ENCODE measurements at places on chromosomes 2 and 18.
A peak's percentile ranks its signal among the peaks of the same experiment; 100 is the strongest.

GRCh38 chr2:1992280-1992679, 248.0 kb upstream of the PXDN start:
- DNase-seq = no peak

GRCh38 chr2:73920577-73921545, 5.8 kb upstream of the DGUOK start:
- DNase-seq = peak; percentile 29

DNA sequence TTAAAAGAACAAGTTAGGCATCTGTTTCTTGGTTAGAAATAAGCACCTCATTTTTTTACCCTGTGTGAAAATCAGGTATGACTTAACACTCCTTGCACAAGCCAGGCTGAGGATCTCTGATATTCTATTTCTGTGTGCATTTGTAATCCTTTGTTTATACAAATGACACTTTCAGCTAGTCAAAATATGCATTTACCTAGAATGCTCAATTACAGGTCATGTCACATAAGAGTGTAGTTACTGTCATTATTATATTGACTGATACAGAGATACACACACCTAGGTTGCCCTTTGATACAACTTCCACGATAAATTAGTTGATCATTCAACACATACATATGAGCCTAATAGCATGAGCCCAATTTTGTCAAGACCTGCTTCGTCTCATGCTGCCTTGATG, 144.3 kb downstream of the CHST9 start:
- DNase-seq = no peak

DNA sequence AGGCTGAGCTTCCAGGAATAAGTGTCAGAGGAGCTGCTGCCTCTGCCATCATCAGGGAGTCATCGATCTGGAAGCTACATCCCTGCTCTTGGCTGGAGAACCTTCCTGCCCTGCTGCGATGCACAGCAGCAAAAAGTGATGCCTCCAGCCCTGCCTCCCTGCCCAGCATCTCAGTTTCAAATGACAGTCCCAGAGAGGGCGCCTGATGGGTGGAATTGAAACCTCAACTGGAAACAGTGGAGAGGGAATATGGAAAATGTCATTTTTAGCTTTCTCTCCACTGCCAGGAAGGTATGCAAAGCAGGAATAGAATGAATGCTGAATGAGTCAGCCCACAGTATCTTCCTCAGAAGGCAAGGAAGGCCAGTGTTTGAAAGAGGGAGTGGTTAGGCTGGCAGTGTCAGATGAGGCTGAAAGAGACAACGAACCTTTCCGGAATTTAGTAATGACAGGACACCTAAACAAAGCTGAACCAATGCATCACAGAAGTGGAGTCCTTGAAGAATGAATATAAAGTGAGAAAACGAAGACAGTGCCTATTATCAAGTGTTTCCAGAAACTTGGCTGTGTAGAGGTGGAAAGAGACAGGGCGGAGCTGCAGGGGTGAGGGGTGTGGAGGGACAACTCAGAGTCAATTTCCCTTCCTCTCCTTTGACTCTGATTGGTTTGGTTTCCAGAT, 153.9 kb upstream of the NDUFV2 start:
- no peak for DNase-seq

DNA sequence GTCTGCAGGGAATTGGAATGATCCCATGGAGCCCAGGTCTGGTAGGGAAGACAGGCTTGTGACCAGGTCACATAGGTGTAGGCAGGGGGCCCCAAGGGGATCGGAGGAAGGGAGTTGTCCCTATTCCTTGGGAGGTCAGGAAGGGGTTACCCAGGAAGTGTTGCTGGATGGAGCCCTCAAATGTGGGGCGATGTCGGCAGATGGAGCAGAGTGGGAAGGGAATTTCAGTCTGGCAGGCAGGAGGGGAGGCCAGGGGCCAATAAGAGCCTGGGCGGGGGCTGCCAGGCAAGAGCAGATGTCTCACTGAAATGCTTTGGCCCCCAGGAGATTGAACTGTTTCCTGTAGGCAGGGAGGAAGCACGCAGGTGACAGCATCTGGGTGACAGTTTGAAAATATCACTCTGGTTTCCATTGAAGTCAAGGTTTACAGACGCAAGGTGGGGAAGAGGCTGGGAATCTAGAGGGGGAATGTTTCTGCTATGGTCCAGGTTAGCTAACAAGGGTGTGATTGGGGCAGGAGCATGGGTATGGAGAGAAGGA, 81.5 kb upstream of the SMAD2 start:
- no peak for DNase-seq
